ENCODE measurements at places on chromosomes 12 and 14.
A peak's percentile ranks its signal among the peaks of the same experiment; 100 is the strongest.

DNA sequence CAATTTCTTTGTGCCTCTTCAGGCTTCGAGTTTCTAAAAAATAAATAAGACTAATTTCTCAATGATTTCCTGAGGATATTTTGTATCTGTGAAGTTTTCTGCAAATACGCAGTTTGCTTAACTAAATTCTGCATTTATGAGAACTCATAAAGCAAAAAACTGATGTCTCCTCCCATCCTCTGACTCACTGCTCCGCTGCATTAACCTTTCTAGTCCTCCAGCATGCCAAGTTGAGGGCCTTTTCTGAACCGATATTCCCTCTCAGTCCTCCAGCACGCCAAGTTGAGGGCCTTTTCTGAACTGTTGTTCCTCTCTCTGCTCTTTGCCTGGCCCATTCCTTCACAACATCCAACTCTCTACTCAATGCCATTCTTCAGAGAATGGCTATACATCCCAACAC, 3.2 kb downstream of the IPO8 start:
- no peak for DNase-seq

- peak; percentile 89 for DNase-seq
Observed at GRCh38 chr14:73728717-73729330, 14.6 kb upstream of the PNMA1 start.

- peak; percentile 69 for DNase-seq
Observed at GRCh38 chr14:55411426-55412389, at the start of gene ATG14. ATG14 (minus strand) TSS chr14:55411830; CDS start chr14:55411822, 8 bp downstream.

- no peak for DNase-seq
Observed at GRCh38 chr12:80815351-80815750, 98.6 kb downstream of the MYF5 start.

DNA sequence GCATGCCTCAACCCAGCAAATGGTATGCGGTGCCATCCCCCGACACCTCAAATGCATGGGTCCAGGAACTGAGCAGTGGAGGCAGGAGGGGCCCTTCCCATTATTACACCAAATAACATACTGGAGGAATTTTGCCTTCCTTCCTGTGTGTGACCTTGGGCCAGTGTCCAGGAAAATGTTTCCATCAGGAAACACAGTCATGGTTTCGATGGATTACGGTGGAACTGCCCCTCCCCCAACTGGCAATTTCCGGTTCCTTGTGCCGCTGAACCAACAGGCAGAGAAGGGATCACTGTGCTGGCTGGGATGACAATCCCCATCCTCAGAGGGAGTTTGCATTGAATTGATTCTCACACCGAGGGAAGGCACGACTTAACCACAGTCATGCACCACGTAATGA, 9.1 kb upstream of the CDC42BPB start:
- DNase-seq, result no peak

DNA sequence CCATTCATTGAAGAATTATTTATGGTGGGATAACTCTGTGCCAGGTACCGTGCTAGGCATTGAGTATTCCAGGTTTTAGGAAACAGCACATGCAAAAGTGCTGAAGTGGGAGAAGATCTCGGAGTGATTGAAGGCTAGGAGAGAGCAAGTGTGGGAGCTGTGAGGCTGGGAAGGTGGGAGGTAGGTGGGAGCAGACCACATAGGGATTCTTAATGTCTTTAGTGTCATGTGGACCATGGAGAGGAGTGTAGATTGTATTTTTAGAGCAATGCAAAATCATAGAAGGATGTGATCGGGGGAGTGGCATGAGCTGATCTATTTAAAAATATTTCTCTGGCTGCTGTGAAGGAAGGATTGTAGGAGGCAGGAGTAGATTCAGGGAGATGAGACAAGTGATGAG, 5.4 kb downstream of the PTPN11 start:
- DNase-seq, result no peak

DNA sequence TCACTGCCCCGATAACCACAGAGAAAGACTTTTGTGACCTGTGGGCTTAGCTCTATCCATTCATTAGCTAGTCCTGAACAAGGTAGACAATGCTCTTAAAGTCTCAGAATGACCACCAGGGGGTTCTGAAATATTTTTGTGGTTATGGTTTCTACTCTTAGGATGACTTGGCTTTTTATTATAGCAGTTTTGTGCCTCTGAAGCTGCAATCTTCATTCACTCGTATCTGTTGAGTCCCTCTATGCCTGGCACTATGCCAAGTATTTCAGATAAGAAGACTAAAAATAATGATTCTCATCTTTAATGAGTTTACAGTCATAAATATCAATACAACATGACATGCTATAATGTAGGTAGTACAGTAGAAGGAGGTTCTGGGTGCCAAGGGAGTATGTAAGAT, 130.8 kb upstream of the TRHDE start:
- no peak for DNase-seq

DNA sequence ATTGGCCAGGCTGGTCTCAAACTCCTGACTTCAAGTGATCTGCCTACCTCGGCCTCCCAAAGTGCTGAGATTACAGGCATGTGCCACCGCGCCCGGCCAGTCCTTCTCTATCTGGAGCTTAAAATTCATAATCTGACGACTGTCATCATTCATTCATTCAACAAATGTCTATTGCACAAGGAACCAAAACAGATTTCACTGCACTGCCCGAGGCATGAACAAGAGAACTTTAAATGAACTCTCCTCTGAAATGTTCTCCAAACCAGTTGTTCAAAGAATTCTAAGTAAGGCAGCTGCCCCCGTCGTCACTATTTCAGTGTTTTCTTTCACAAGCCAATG, 44.8 kb upstream of the METAP2 start:
- DNase-seq, result no peak

DNA sequence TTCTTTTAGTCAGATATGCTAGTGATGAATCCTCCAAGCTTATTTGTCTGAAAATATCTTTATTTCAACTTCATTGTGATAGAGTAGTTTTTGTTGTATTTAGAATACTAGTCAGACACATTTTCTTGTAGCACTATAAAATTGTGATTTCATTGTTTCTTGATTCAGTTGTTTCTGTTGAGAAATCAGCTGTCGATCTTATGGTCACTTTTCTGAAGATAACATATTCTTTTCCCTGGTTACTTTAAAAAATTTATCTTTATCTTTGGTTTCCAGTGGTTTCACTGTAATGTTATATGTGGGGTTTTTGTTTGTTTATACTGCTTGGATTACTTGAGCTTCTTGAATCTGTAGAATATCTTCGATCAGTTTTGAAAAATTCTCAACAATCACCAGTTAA, 426.1 kb downstream of the SOX5 start:
- no peak for DNase-seq

GRCh38 chr14:50001151-50001998, 108.5 kb downstream of the ARF6 start:
- peak; percentile 37 for DNase-seq

- no peak for DNase-seq
Observed at GRCh38 chr14:100122481-100123223, 36.8 kb downstream of the DEGS2 start.

GRCh38 chr14:88791629-88792472, 902 bp downstream of the EML5 start:
- peak; percentile 48 for DNase-seq

- no peak for DNase-seq
Observed at GRCh38 chr12:124910561-124911478, 3.6 kb downstream of the UBC start.

DNA sequence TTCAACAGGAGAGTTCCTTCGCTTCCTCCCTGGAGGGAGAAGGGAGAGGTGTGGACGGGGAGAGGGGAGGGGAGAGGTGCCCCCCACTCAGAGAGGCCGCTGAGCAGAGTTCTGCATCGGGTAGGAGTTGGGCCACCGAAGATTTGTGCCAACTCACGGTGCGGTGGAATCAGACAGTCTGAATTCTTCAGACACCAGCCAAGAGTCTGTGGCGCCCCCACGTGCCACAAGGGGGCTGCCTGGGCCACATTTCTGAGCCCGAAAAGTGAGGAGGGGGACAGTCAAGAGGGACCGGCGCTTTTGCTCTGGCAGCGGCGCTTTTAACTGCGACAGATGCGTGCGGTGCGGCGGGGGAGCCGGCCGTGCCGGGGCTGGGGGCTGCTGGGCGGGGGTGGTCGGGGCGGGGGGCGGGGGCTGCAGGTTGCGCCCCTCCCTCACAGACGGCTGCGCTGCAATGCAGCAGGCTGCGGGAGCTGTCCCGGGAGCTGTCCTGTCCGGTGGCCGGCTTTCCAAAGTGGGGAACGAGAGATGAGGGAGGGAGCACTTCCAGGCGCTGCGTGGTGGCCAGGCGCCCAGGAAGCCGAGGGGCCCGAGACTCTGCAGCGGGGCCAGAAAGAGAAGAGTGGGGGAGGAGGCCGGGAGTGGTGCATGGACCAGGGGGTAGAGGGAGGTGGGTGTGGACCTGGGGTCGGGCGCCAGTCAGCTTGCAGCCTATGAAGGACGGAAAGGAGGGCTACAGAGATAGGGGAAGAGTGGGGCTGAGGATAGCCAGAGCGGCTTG, 975 bp upstream of the RTL1 start:
- no peak for DNase-seq

GRCh38 chr14:65131301-65131701, 29.0 kb upstream of the MAX start:
- DNase-seq, result no peak

GRCh38 chr12:3078086-3078820, 1.1 kb downstream of the TSPAN9 start:
- DNase-seq, result peak; percentile 32

DNA sequence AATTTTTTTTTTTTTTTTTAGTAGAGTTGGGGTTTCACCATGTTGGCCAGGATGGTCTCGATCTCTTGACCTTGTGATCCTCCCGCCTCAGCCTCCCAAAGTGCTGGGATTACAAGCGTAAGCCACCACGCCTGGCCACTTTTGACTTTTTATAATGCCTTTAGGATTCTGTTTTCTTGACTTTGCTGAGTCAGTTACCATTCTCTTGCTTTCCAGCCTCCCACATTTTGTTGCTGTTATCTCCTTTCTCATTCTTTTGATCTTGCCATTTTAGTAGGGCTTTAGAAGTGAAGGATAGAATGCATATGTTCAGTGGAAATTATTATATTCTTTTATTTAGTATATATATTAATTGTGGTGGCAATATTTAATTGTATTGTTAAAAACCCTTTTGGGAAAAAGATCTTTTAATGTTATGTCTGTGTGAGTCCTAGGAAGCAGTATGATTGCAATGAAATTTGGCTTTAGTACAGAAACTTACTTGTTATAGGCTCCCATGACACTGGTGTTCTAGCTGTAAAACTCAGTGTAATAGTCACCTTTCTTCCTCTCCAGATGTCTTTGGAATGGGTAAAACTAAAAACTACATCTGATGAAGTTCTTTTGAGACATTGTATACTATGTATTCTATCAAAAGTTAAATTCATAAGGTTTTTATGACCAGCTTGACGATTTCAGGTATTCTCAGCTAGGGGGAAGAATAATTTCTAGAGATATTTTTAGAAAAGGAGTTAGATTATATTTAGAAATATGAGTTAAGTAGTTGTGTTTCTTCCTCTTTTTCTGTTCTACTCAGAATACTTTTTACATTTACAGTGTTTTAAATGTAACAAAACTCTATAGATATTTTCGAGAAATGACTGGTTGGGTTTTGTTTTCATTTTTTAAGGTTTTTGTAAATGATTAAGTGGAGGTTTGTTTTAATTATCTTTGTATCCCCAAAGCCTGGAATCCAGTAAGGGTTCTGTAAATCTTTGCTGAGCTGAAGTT, 74.7 kb downstream of the APAF1 start:
- DNase-seq, result no peak

- DNase-seq, result no peak
Observed at GRCh38 chr14:94144765-94145164, 15.4 kb upstream of the IFI27L2 start.

- DNase-seq, result peak; percentile 13
Observed at GRCh38 chr12:14771651-14772137, 31.6 kb downstream of the WBP11 start.

DNA sequence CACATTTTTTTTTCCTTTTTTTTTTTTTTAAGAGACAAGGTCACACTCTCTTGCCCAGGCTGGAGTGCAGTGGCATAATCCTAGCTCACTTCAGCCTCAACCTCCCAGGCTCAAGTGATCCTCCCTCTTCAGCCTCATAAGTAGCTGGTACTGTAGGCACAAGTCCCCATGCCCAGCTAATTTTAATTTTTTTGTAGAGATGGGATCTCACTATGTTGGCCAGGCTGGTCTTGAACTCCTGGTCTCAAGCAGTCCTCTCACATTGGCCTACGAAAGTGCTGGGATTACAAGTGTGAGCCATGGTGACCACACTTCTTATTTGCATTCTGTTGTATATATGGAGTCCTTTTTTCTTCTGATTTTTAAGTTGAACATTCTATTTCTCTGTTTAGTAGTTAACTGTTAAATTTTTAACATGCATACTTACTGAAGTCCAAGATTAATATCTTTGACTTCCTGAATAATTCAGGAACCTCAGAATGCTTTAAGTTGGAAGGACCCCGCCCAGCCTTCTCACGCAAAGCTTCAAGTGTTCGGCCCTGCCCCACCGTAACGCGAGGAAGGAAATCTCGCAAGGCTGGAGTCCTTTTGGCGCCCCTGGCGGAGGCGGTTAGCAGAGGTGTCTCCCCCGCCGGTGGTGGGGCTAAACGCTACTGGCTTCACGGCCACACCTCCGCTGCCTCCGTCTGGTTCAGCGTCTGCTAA, 21.6 kb downstream of the SPATS2 start:
- DNase-seq, result peak; percentile 42

DNA sequence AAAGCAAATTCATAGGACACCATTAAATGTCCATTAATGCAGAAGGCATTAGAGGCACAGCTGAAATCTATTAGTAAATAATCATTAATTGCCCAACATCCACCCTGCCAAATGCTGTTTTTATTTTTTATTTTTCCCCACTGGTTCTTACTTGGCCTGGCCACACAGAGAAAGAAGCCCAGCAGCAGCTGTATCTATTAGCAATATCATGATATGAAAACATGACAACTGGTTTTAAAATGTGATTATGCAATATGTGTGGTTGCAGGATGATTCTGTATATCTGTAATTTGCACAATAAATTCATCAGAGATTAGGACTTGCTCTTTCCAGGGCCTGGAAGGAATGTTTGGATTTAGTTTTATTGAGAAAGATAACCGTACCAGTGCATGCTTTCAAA, 44.9 kb downstream of the SIX6 start:
- no peak for DNase-seq
